Activated naive CD8-positive, alpha-beta T cell treated with anti-CD3 and anti-CD28 coated beads, Interleukin-2, amount 50 U/mL, for 24 hours (primary cell): ENCODE measurements at places on chromosomes 4 and X.

- H3K27me3 ChIP-seq: no peaks in the 10 kb centered on the region
- peak overlapping the region; percentile 70 for H3K4me3 ChIP-seq
- peak overlapping the region; percentile 95 for H3K27ac ChIP-seq
- peaks cover 45% of the 10 kb centered on the region for H3K36me3 ChIP-seq
These were observed 37.8 kb downstream of the SEPTIN6 start for GRCh38 chrX:119655125-119655524.

GRCh38 chr4:17780501-17781299 is 721 bp downstream of the FAM184B start:
- H3K4me1 ChIP-seq: peaks cover 14% of the 10 kb centered on the region
- DNase-seq: no peak
- H3K27ac ChIP-seq: no peak overlapping the region
- peaks cover 48% of the 10 kb centered on the region for H3K27me3 ChIP-seq
- H3K4me3 ChIP-seq: peak overlapping the region; percentile 13

DNA sequence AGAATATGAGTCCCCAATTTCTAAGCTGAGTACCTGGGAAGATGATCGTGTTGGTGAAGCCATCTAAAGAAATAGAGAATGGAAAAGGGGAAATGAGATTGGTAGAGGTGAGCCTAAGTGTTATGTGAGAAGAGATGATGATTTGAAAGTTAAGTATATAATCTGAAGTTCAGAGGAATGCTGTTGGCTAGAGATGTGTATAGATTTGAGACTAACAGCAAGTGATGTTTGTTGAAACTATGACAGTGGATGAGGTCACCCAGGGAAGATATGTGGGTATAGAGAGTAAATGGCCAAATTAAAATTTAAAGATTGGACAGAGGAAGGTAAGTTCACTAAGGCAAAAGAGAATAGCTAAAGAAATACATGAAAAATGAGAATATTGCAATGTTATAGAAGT is 324.2 kb downstream of the MAPK10 start:
- H3K4me3 ChIP-seq: no peak overlapping the region
- H3K27ac ChIP-seq: no peak overlapping the region
- DNase-seq: no peak
- H3K4me1 ChIP-seq: no peaks in the 10 kb centered on the region
- H3K27me3 ChIP-seq: peaks cover 2% of the 10 kb centered on the region

GRCh38 chr4:68570122-68570507 is 6.0 kb downstream of the UGT2B17 start:
- H3K36me3 ChIP-seq: no peaks in the 10 kb centered on the region
- no peak for DNase-seq
- H3K4me1 ChIP-seq: no peaks in the 10 kb centered on the region
- no peaks in the 10 kb centered on the region for H3K27me3 ChIP-seq

DNA sequence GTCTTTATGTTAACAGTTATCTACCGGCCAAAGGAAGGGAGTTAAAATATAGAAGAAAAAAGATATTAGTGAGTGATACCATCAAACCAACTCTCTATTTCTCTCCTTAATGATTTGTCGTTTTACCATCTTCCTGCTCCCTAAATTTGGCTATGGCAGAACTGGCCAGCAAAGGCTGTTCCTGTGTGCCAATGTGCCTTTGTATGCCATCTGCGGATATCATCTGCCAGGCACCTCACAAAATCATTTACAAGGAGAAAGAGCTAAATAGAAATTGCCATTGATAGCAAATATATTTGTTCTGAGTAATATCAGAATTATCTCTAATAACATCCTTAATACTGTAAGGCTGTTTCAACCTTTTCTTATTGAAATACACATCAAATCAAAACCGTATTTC is 22.4 kb downstream of the GPM6A start:
- H3K4me3 ChIP-seq: no peak overlapping the region
- no peak for DNase-seq
- no peak overlapping the region for H3K27ac ChIP-seq
- H3K36me3 ChIP-seq: no peaks in the 10 kb centered on the region
- peaks cover 2% of the 10 kb centered on the region for H3K27me3 ChIP-seq

DNA sequence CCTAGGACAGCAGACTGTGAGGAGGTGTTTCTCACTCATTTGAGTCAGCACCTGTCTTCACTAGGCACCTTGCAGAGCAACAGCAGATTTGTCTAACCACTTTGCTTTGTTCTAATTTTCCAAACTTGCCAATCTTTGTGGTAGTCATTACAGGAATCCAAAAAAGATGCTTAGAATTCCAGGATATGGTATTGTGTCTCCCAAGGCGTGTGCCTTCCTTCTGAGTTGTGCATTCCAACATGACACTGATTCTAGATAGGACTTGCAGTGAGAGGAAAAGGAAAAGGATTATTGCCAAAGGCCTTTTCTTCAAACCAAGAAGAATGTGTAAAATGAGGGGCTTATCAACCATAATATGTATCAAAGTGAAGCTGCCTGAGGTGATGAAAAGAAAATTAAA is 126.2 kb downstream of the MAPK10 start:
- H3K4me3 ChIP-seq: no peak overlapping the region
- H3K27ac ChIP-seq: no peak overlapping the region
- no peaks in the 10 kb centered on the region for H3K36me3 ChIP-seq
- DNase-seq: no peak
- H3K4me1 ChIP-seq: no peaks in the 10 kb centered on the region

- H3K27ac ChIP-seq: no peak overlapping the region
- DNase-seq: no peak
- H3K27me3 ChIP-seq: no peaks in the 10 kb centered on the region
- no peak overlapping the region for H3K4me3 ChIP-seq
- peaks cover 34% of the 10 kb centered on the region for H3K36me3 ChIP-seq
These were observed 25.2 kb downstream of the MANBA start for GRCh38 chr4:102735582-102735981.

DNA sequence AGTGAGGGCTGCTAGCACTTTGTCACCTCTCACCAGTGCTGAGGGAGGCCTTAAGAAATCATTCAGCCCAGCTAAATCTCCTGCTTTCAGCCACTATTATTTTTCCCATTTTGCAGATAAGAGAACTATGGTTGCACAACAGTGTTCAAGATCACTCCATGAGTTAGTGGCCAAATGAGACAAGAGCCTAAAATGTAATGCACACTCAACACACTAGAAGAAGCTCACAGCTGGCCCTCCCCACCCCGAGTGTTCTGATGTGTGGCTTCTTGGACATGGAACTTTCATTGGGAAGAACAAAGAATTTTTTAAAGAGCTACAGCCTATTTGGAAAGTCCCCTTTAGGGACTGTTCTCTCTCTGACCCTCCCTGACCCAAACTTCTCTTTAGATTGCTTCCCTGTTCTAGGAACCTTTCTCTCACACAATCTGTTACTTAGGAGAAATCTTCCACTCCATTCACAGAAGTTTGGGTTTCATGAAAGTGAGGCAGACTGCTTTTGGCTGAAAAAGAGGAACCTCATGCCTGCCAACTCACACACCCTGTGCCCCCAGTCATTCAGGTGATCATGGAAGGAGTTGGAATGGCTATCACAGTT is 44.0 kb upstream of the CT47C1 start:
- H3K27me3 ChIP-seq: no peaks in the 10 kb centered on the region
- H3K27ac ChIP-seq: no peak overlapping the region
- DNase-seq: no peak
- no peak overlapping the region for H3K4me3 ChIP-seq
- H3K4me1 ChIP-seq: no peaks in the 10 kb centered on the region
- peaks cover 1% of the 10 kb centered on the region for H3K36me3 ChIP-seq

GRCh38 chr4:4386296-4386735 is 586 bp upstream of the NSG1 start:
- H3K27ac ChIP-seq: no peak overlapping the region
- H3K36me3 ChIP-seq: no peaks in the 10 kb centered on the region
- DNase-seq: peak; percentile 39
- H3K4me3 ChIP-seq: peak overlapping the region; percentile 74

DNA sequence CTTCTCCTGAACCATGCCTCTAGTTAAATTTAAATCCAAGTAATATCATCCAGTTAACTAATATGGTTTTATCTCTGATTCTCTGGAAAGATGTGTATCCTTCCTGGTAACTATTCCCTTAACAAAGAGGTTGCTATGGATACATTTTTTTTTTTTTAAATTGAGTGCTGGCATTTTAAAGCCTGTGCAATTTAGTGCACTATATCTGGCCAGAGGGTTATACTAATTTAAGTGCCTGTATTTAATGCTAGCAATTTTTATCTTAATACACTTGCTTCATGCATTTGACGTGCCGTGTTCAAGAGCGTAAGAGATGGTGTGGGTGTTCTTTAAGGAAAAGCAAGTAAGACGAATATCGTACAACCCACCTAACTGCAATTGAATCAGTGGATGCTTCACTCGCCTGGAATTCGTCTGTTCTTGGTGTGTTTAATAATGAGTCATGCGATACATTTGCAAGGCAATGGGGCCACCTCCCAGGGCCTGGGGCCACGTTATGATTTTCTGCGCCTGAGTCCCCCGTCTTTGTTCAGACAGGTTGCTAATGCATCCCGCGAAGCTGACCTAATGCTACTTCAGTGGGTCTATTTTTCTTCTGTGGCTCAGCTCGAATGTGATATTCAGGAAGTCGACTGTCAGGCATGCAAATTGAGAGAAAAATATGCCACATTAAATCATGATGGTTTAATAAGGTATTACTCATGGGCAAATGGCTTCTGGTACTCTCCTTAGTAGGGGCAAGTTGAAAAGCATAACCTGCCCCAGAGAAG is 14.2 kb upstream of the MID1 start:
- no peak overlapping the region for H3K27ac ChIP-seq
- no peak overlapping the region for H3K4me3 ChIP-seq
- no peaks in the 10 kb centered on the region for H3K36me3 ChIP-seq
- no peak for DNase-seq
- H3K4me1 ChIP-seq: no peaks in the 10 kb centered on the region

GRCh38 chr4:15400981-15401671 is 26.7 kb upstream of the C1QTNF7 start:
- peak; percentile 44 for DNase-seq
- peak overlapping the region; percentile 74 for H3K4me3 ChIP-seq
- peaks cover 37% of the 10 kb centered on the region for H3K4me1 ChIP-seq
- H3K36me3 ChIP-seq: no peaks in the 10 kb centered on the region
- peak overlapping the region; percentile 83 for H3K27ac ChIP-seq

DNA sequence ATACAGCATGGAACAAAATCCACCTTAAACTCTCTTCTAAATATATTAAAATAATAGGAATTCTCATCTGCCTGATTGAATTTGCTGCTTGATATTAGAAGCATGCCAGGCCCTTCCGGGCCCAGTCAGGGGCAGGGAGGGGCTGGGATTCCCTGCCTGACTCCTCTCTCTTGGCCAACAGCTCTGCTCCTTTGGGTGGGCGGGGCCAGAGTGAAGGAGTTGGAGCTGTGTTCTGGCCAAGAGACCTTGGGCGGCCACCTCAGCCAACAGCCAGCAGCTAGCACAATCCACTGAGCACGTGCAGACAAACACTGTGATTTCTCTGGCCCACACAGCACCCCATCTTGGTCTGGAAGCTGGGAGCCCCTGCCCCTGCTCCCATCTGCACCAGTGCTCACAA is 140.3 kb downstream of the PJA1 start:
- H3K27ac ChIP-seq: no peak overlapping the region
- peaks cover 2% of the 10 kb centered on the region for H3K4me1 ChIP-seq
- no peaks in the 10 kb centered on the region for H3K36me3 ChIP-seq
- no peak overlapping the region for H3K4me3 ChIP-seq

- H3K27me3 ChIP-seq: peaks cover 2% of the 10 kb centered on the region
- H3K27ac ChIP-seq: no peak overlapping the region
- no peak overlapping the region for H3K4me3 ChIP-seq
- H3K36me3 ChIP-seq: no peaks in the 10 kb centered on the region
- no peak for DNase-seq
These were observed 25.5 kb upstream of the MORC4 start for GRCh38 chrX:107025545-107025944.

GRCh38 chr4:86271057-86271456 is 88.8 kb downstream of the MAPK10 start:
- H3K27ac ChIP-seq: no peak overlapping the region
- no peak overlapping the region for H3K4me3 ChIP-seq
- H3K27me3 ChIP-seq: peaks cover 3% of the 10 kb centered on the region
- no peaks in the 10 kb centered on the region for H3K36me3 ChIP-seq
- DNase-seq: no peak
- H3K4me1 ChIP-seq: no peaks in the 10 kb centered on the region

GRCh38 chr4:59535541-59535940 is 1664.6 kb upstream of the ADGRL3 start:
- H3K4me1 ChIP-seq: no peaks in the 10 kb centered on the region
- no peaks in the 10 kb centered on the region for H3K27me3 ChIP-seq
- no peak overlapping the region for H3K27ac ChIP-seq
- H3K36me3 ChIP-seq: no peaks in the 10 kb centered on the region

DNA sequence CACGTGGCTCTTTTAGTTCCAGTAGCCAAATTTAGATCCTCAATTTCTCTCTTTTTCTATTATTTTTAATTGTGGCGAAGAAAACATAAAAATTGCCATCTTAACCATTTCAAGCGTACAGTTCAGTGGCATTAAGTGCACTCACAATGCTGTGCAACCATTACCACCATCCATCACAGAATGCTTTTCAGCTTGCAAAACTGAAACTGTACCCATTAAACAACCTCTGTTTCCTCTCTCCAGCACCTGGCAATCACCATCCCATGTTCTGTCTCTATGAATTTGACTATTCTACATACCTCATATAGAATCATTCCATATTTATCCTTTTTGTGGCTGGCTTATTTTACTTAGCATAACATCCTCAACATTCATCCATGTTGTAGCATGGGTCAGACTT is 74.9 kb downstream of the METTL14 start:
- H3K36me3 ChIP-seq: peaks cover 24% of the 10 kb centered on the region
- no peak for DNase-seq
- no peak overlapping the region for H3K27ac ChIP-seq

GRCh38 chrX:14476205-14476604 is 53.1 kb upstream of the GLRA2 start:
- H3K4me3 ChIP-seq: no peak overlapping the region
- H3K4me1 ChIP-seq: no peaks in the 10 kb centered on the region
- no peak for DNase-seq
- H3K36me3 ChIP-seq: no peaks in the 10 kb centered on the region
- H3K27ac ChIP-seq: no peak overlapping the region

- H3K4me1 ChIP-seq: peaks cover 20% of the 10 kb centered on the region
- no peak for DNase-seq
- peaks cover 11% of the 10 kb centered on the region for H3K36me3 ChIP-seq
- H3K4me3 ChIP-seq: no peak overlapping the region
These were observed 59.2 kb downstream of the NBDY start for GRCh38 chrX:56788229-56788628.
